Pancreas (tissue), 10 donors: ENCODE measurements at places on chromosomes 2 and 18. TPM values are rescaled to one million over a fixed set of nuclear protein-coding genes. Genes with fewer than 3 reads are reported as not detected.

GRCh38 chr2:13681936-13682335, 950.6 kb upstream of the LRATD1 start:
- DNase-seq = no peak

DNA sequence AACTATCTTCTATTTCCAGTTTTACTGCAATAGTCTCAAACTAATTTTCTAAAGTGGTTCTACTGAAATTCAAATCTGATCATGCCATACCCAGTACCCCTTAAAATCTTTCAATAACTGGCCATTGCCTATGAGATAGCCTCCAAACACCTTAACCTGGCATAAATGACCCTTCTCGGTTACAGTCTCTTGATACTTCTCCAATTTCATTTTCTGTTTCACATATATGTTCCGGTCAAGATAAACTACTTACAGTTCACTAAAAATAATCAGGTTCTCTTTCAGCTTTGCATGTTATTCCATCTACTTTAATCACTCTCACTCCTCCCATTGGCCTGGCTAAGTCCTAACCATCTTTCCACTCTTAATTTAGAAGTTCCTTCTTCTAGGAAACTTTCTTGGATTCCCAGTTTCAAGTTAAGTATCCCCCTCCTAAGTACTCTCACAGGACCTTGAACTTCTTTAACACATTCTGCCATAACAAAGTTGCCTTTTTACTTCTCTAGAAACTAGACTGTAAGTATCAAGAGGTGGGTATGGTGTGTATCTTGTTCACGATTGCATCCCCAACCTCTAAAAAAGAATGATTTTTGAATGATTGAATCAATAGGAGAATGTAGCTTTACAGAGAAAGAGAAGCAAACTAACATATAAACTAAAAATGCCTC, 110.2 kb upstream of the RBBP8 start:
- no peak for DNase-seq

KCTD1 gene
- total RNA-seq = 7.4 TPM

SERPINB12 gene
- not detected for total RNA-seq

GRCh38 chr2:44290261-44290660, 15.0 kb downstream of the SLC3A1 start:
- DNase-seq = no peak

DNA sequence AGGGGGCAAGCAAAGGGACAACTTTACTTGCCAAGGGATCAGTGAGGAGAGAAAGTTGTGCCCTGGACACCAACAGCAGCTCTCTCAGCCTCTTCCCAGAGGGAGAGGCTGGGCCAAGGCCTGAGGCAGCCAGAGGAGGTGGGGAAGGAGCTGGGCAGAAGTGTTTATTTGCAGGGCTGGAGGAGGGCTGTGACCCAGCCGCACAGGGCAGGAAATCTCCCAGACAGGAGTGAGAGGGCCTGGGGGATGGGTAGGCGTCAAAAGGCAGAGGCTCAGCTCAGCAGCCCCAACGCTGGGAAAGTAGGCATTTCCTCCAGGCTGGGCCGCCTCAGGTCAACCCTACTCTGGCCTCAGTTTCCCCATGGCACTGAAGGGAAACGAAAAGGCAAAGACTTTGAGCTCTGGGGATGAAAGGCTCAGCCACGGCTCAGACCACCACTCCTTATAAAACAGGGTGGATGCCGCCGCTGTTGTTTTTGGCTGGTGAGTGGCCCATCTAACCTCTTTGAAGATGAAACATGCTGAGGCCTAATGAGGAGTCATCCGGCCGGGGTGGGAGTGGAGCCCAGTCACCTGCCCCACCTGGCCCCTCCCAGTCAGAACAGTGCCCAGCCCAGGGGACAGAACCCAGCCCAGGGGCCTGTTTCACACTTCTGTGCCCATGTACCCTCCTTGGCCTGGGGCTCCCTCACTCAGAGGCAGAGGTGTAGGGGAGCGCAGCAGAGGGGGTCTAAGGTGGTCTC, 21.9 kb upstream of the SEMA4C start:
- no peak for DNase-seq
